ENCODE measurements at places on chromosomes 13 and 19.

GRCh38 chr13:113862191-113862930 is 1.5 kb downstream of the GAS6 start:
- DNase-seq = no peak

- no peak for DNase-seq
These were observed 204.2 kb downstream of the DCLK1 start for GRCh38 chr13:35926859-35927530.

DNA sequence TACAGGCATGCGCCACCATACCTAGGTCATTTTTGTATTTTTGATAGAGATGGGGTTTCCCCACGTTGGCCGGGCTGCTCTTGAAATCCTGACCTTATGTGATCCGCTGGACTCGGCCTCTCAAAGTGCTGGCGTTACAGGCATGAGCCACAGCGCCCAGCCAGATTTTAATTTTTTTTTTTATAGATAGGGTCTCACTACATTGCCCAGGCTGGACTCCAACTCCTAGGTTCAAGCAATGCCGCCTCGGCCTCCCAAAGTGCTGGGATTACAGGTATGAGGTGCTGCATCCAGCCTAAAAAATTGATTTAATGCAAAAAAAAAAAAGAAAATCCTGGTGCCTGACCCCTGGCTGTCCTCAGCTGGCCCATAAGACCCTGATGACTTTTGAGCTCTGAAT is 24.9 kb upstream of the CERS4 start:
- no peak for DNase-seq

DNA sequence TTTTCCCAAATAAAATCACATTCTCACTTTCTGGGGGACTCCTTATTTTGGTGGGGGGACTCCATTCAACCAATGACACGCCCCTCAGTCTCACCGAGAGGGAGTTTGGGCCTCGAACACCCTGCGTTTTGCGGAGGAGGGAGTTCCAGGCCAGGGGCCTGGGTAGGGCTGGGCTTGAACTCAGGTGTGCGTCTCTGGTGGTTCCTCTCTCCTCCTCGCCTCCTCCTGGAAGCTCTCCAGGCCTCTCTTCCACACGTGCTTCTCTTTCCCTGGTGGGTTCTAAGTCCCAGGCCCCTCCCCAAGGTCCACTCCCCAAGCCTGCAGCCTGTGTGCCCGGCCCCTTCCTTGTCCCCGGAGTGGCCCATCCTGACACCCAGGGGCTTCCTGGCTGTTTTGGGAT is 14.7 kb downstream of the MEX3D start:
- no peak for DNase-seq

DNA sequence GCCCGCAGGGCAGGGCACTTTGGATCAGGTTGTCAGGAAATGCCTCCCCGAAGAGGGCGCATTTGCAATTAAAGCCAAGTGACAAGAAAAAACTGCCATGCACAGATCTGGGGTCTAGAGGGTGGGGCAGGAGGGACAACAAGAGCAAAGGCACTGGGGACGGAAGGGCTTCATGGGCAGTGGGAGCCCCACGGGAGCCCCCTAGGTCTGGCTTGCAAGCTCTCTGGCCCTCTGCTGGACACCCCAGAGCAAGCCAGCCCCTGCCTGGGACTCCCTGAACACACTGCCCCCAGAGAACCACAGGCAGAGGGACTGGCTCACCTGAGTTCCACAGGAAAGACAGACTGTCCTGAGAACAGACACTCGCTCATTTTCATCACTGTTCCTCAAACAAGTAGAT is 30.2 kb upstream of the C19orf12 start:
- DNase-seq = no peak

- DNase-seq = no peak
These were observed 32.9 kb downstream of the CCDC122 start for GRCh38 chr13:43846496-43847158.

DNA sequence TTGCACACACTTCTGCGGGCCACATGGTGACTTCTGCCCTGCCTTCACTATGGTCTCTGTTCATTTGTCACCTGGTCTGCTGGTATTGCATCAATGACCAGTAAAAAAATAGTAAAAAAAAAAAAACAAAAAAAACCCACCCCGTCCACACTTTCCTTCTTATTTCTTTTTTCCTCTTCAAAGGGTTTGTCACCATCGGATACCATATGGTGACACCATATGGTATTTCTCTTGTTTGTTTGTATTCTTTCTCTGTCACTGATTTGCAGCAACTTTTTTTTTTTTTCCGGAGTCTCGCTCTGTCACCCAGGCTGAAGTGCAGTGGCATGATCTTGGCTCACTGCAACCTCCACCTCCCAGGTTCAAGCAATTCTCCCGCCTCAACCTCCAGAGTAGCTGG is 26.2 kb upstream of the OR7C2 start:
- DNase-seq = no peak

DNA sequence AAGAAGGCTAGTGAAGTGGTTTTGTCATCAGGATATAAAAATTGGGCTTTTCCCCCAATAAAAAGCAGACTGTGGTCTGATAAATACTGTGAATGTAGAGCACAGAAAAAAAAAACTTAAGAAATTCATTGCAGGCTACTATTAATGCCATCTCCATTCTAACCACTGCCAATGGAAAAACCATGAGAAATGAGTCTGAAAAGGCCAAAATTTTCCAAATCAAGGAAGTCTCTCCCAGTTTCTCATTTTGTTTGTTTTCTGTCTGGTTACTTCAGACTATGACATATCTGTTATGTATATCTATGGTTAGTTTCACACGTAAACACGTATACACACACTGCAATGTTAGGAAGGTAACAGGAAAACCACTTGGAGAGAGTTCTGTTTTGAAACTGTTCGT is 193.6 kb upstream of the TSC22D1 start:
- DNase-seq = no peak

DNA sequence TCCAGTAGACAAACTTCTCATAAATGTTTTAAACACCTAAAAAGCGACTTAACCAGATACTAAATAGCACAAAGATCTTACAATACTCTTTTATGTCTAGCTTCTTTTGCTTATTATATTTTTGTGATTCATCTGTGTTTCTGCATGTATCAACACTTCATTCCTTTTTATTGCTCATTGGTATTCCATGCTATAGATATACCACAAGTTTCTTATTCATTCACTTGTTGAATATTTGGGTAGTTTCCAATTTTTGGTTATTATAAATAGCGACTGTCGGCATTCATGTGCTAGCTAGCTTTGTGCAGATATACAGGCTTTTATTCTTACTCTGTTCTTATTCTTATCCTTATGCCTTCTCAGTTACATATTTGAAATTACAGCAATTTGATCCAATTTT is 50.0 kb upstream of the RGCC start:
- no peak for DNase-seq

GRCh38 chr19:15673176-15673654 is 328 bp downstream of the CYP4F12 start:
- no peak for DNase-seq

- DNase-seq = no peak
These were observed 15.1 kb upstream of the FFAR2 start for GRCh38 chr19:35432911-35433310.

GRCh38 chr19:51258165-51259160 is 7.6 kb downstream of the SIGLECL1 start:
- DNase-seq = no peak

- no peak for DNase-seq
These were observed 17.4 kb downstream of the PIP5K1C start for GRCh38 chr19:3682741-3683404.

DNA sequence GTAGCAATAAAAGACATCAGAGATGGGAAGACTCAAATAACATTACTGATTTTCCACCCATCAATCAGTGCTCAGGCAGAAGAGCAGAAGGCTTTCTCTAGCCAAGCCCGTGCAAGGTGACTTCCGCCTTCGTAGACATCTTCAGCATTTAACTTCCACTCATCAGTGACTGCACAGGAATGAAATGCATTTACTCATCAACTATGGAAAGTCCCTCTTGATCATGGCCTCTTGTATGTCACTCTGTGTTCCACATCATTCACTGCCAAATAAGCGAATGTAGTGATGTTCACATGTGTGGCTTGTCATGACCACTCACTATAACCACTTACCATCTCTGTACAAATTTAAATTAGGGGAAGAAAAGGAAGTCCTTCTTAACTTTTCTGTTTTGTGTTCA is 49.4 kb downstream of the SACS start:
- no peak for DNase-seq

DNA sequence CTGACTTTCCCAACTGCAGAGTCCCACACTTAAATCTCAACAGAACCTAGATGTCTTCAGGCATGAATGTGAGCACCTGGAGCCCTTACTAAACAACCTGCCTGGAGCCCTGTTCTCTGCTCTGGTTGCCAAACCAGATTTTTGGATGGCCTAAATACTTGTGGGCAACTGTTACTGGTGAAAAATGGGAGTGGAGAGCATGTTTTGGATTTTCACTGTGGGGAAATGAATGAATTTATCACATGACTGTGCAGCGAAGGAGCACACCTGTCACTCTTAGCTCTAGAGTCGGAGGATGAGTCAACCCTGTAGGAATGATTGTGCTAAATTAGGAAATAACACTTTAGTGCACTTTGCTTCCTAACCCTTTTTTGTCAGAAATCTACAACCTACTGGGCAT is 30.3 kb downstream of the SHISA2 start:
- DNase-seq = no peak

DNA sequence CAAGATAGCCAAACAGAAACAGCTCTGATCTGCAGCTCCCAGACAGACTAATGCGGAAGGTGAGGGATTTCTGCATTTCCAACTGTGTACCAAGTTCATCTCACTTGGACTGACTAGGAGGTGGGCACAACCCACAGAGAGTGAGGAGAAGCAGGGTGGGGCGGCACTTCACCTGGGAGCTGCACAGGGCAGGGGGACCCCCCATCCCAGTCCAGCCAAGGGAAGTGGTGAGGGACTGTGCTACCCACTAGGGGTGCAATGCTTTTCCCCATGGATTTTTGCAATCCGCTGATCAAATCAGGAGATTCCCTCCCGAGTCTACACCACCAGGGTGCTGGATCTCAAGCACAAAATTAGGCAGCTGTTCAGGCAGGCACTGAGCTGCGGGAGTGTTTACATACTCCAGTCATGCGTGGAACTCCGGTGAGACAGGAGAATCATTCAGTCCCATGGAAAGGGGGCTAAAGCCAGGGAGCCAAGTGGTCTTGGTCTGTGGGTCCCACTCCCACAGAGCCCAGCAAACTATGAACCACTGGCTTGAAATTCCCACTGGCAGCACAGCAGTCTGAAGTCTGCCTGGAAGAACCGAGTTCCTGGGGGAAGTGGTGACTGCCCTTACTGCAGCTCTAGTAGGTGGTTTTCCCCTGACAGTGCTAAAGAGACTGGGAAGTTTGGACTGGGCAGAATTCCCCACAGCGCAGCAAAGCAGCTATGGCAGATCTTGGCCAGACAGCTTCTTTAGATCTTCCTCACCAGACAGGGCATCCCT is 85.1 kb upstream of the UFM1 start:
- DNase-seq = no peak

DNA sequence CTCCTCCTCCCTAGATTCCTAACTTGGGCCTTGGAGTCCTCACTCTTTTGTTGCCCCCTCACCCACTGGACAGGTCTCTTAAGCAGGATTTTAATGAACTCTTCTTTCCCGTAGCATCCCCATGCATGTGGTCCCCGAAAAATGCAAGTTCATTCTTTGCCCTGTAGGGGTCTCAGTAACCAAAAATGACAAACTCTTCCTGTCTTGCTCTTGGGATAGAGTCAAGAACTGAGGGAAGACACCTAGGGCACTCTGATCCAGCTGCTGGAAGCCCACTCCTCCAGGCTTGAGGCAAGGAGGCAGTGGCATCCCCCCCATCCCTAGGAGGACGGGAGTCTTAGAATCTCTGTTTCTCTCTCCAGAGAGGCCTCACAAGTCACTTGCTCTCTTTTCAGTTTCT is 987.0 kb downstream of the DIAPH3 start:
- no peak for DNase-seq

DNA sequence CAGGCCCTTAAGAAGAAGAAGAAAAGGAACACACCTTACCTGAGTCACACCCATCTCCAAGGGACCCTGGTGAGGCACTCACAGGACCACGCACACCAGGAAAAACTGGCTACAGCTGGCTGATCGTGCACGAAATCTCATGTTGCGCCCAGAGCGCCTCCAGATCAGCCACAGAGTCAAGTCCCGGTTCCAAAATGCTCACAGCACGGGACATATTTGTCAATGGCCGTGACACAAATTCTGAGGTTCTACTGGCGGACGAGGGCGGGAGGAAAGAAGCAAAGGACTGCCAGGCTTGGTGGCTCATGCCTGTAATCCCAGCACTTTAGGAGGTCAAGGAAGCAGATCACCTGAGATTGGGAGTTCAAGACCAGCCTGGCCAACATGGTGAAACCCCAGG is 21.5 kb downstream of the SH3GL1 start:
- no peak for DNase-seq

GRCh38 chr19:19420570-19421298 is 15.3 kb downstream of the GATAD2A start:
- no peak for DNase-seq

DNA sequence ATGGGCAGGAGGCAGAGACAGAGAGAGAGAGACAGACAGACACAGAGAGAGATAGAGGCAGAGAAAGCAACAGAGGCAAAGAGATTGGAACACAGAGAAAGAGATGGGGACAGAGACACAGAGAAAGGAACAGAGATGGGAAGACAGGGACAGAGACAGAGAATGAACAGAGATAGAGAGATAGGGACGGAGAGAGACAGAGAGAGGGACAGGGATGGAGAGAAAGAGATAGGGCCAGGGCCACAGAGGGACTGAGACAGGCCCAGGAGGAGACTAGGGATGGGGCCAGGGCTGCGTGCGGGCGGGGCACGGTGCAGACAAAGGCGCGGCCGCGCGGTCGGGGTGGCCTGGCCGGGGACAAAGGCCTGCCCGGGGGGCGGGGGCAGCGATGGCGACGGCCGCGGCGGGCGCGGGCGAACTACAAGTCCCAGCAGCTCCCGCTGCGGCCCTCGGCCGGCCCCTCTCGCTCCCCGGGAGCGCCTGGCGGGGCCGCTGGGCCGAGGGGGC is at the start of gene ZNF358:
Gene ZNF358 (plus strand): TSS at position 459 of the 507 bp plus-strand sequence. CDS start 3,140 bp downstream, outside the sequence.
- DNase-seq = no peak

DNA sequence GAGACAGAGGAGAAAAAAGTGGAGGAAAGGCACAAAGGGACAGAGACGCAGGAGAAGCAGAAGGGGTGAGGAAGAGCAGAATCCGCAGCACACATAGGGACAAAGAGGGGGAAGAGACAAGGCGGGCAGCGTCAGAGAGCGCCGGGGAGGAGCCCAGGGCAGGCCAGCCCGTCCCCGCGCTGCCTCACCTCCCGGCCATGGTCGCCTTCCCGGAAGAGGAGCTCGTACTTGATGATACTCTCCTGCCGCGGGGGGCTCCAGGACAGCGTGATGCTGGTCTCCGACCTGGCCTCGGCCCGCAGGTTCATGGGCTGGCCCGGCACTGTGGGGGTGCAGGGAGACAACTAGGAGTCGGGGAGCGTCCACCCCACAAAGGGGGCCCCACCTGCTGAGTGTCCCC is 100.6 kb downstream of the PTPRS start:
- no peak for DNase-seq

Data from NCI-H2081 treated with DMSO at 0.1 percent for 48 hours (cell line).